NCI-H1048 (cell line): ENCODE measurements at places on chromosomes 7 and 10.

DNA sequence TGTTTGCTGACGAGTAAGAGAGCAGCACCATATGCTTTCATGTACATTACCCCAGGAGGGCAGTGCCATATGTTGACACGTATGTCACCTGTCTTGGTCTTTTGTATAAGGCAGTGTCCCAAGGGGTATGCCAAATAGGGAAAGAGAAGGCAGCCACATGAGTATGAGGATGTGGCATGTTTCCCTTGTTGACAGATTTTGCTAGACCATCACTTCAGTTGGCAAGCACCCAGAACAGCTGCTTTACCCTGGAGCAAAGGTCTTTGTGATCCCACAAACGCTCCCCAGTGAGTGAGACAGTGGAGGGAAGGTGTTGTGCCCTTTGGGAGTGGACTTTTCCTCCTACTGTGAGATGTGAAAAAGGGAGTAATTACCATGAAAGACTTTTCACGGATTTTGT is 350.1 kb downstream of the ETV1 start:
- DNase-seq = no peak

GRCh38 chr10:58645416-58646146 is 132.9 kb downstream of the BICC1 start:
- DNase-seq = no peak

DNA sequence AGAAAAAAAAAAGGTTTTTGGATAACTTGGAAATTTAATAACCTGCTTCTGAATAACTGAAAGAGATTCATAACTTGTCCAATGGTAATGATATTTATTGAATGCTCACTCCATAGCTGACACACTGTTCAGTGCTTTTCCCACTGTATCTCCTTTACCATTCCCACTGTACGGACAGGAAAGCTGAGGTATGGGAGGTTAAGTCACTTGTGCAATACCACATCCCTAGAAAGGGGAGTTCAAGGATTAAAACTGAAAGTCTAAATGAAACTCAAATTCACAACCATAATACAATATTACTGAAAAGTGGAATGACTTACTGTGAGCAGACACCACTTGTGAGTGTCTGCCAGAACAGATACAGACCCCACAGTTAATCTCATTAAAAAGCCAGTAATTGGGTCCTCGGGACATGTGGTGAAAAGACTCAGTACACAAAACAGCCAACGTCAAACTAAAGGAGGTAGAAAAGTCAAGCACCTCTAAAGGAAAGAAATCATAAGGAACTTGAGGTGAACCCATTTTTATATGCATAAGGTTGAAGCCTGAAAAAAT is 13.8 kb upstream of the RHOBTB1 start:
- DNase-seq = no peak

GRCh38 chr10:19620811-19621210 is 195.4 kb upstream of the PLXDC2 start:
- no peak for DNase-seq

- DNase-seq = no peak
Observed at GRCh38 chr7:18337048-18337809, 158.3 kb upstream of the HDAC9 start.

DNA sequence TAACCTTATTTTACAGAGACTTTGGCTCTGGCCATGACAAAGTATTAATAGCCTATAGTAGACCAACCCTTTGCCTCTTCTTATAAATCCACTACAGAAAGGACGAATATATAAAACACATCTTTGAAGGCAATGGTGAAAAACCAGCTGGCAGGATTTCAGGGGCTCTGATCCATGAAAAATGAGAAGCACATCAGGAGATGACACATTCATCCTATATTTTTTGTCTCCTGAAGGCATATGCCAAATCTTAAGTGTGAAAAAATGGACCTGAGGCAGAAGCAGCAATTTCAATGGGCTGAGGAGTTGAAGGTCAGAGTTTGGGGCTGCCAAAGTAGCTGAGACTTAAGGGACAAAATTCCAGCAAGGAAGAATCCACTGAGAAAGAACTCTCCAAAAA is 14.4 kb downstream of the RNF216 start:
- no peak for DNase-seq

DNA sequence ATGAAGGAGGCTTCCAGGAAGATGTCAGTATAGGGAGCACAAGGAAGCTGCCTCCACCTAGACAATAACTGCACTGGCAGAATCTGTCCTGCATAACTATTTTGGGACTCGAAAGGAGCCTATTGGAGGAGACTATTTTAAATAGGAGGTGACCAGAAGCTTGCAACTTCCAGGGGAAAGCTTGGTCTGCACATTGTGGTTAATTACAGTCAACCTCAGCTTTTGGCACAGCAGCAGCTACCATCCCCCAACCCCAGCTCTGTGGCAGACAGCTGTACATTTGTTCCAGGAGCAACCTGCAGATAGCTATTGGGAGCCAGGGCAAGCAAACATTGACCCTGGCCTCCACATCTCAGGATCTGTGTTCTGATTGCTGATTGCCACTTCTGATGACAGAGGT is 46.3 kb upstream of the NANOS1 start:
- DNase-seq = no peak

DNA sequence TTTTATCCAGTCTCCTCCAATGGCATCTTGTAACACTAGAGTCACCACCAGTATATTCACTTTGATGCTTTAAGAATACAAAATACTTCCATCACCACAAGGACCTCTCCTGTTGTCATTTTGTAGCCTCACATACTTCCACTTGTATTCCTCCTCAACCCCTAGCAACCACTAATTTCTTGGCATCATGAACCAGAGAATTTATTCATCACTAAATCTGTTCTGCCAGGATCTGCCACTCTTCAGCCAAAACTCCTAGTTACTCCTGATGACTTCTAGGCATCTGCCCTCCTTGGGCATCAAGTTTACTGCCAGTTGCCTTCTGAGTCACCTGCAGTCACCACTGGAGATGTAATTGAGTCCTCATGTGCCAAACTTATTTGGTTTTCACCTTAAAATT is 906.8 kb downstream of the CNTNAP2 start:
- DNase-seq = no peak

GRCh38 chr7:36116347-36117202 is 36.5 kb upstream of the EEPD1 start:
- DNase-seq = no peak

GRCh38 chr7:121058975-121059374 is 70.5 kb downstream of the CPED1 start:
- no peak for DNase-seq

- DNase-seq = no peak
Observed at GRCh38 chr7:10604128-10604527, 369.5 kb upstream of the PHF14 start.

- no peak for DNase-seq
Observed at GRCh38 chr10:51617576-51618235, 81.7 kb downstream of the CSTF2T start.

- no peak for DNase-seq
Observed at GRCh38 chr10:17004801-17005380, 124.7 kb downstream of the CUBN start.

GRCh38 chr7:27046854-27047549 is 48.8 kb downstream of the HOXA1 start:
- DNase-seq = no peak

DNA sequence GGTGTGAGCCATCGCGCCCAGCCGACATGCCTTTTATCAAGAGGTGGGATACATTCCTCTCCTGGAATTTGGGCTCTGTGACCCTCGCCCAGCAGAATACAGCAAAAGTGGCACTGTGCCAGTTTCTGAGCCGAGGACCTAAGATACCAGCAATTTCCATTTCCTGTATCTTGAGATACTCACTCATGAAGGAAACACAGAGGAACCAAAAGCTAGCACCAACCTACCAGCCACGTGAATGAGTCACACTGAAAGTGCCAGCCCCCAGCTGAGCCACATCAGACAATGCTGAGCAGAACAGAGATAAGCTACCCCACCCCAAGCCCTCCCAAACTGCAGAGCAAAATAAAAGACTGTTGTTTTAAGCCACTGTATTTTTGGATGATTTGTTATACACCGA is 56.3 kb downstream of the CACUL1 start:
- DNase-seq = no peak

GRCh38 chr7:45709168-45710042 is 135.2 kb downstream of the ADCY1 start:
- no peak for DNase-seq

GRCh38 chr10:19611775-19612174 is 204.5 kb upstream of the PLXDC2 start:
- DNase-seq = no peak

DNA sequence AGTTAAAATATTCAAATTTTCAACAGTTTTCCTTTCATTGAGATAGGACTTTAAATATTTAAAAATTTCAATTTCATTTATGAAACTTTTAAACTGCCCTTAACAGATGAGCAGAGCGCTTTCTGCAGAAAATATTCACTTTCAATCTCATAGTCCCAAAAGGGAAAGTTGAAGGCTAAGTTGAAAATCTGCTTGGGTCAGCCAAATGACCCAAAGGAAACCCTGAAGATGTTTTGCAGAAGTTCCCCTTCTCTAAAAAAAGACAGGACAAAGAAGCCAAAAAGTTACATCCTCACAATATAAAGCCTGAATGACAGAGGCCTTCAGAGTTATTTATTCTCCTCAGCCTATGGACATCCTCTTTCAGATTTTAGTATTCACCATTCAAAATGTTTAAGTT is 17.6 kb upstream of the SCIN start:
- no peak for DNase-seq

GRCh38 chr10:71696628-71697326 is 22.8 kb downstream of the C10orf105 start:
- no peak for DNase-seq

DNA sequence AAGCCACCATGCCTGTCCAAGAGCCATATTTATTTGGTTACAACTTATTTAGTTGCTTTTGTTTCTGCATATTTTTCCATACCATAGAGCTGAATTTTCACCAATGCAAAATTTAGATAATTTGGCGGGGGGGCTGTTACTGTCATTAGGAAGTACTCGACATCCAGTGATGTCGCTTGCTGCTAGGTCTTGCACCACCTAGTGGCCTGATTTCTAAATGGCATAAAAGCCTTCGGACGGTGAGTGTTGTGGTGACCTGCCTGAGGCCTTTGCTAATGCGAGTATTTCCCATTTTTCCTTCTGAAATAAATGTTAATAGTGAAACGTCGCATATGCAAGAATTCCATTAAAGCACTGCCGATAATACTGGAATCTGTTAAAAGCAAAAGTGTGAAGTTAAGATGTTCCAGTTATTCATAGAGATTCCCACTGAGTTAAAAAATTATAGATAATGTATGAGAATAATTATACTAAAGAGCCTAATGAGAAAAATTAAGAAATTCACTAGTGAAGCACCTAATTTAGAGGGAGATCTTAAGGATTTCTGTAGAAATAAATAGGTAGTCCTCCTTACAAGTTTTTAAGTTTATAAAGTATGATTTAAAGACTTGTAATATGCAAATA is 86.1 kb upstream of the DNAJB6 start:
- no peak for DNase-seq

DNA sequence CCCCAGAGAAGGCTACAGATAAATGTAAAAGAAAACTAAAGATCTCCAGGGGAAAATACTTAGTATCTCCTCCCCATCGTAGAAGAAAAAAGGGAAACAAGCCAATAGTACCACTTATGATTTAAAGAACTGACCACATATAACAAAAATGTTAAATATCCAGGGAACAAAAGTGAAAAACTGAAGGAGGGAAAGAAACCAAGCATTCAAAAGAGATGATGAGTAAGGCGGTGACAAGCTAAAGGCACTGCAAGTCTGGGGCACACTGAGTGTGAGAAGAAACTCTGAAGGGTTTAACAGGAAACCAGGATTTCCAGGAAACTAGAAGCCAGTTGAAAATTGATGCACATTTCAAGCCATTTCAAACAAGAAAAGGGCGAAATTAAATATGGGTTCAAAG is 226.3 kb downstream of the AHR start:
- DNase-seq = no peak

- DNase-seq = no peak
Observed at GRCh38 chr10:1033601-1034000, 7.9 kb upstream of the IDI2 start.
